AG04450 (cell line): ENCODE measurements at places on chromosomes 3 and 15. TPM values are rescaled to one million over a fixed set of nuclear protein-coding genes. Genes with fewer than 3 reads are reported as not detected.

ANKRD34C gene
- not detected in 2 replicates for polyA plus RNA-seq

EEFSEC gene
- 6.8 and 8.7 TPM in 2 replicates for polyA plus RNA-seq

CPB1 gene
- polyA plus RNA-seq, result not detected in 2 replicates

GP5 gene
- 0.06 and 0.10 TPM in 2 replicates for polyA plus RNA-seq

GCSAM gene
- not detected in 2 replicates for polyA plus RNA-seq

GRCh38 chr15:96720656-96721055, 390.2 kb downstream of the NR2F2 start:
- DNase-seq, result no peak

- no peak for DNase-seq
Observed at GRCh38 chr3:185815391-185816282, 9.2 kb downstream of the IGF2BP2 start.

DNA sequence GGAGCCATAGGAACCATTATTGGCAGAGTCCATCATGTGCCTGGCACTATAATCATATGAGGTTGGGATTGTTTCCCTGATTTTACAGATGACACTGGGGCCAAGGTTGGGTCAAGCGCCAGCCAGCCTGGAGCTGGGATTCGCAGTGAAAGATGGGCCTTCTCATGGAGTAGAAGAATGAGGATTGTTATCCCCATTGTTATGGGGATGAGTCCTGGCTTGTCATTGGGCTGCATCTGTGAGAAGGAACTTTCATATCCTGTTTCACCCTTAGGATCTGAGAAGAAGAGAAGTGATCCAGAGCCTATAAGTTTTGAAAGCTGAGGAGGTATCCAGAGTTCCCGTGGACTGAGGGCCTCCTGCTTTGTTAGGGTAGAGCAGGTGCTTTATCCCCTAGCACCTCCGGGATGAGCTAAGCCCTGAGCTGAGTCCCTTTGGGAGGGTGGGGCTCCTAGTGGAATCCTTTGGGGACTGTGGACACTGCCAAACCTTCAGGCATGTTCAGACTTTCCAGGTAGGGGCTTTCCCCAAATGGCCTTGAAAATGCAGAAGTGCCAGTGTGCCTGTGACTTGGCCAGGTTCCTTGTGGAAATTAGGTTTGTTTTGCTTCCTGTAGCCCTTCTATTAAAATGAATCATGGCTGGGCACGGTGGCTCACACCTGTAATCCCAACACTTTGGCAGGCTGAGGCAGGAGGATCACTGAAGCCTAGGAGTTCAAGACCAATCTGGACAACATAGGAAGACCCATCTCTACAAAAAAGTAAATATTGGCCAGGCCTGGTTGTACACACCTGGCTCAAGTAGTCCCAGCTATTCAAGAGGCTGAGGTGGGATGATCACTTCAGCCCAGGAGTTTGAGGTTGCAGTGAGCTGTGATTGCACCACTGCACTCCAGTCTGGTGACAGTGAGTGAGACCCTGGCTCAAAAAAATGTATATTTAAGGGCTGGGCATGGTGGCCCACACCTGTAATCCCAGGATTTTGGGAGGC, 30.2 kb upstream of the BSN start:
- no peak for DNase-seq

- DNase-seq, result no peak
Observed at GRCh38 chr3:44001072-44001471, 240.6 kb upstream of the TOPAZ1 start.

- peak; percentile 18 for DNase-seq
Observed at GRCh38 chr3:130014526-130014925, 40.0 kb downstream of the TRH start.

- DNase-seq, result peak; percentile 43
Observed at GRCh38 chr3:179451265-179452175, at the start of gene GNB4. GNB4 (minus strand) TSS chr3:179451470; CDS start chr3:179426200, 25,270 bp downstream.

GRCh38 chr3:171407759-171408158, 52.4 kb downstream of the TNIK start:
- no peak for DNase-seq

- no peak for DNase-seq
Observed at GRCh38 chr3:125192190-125193035, 20.1 kb downstream of the SLC12A8 start.

DNA sequence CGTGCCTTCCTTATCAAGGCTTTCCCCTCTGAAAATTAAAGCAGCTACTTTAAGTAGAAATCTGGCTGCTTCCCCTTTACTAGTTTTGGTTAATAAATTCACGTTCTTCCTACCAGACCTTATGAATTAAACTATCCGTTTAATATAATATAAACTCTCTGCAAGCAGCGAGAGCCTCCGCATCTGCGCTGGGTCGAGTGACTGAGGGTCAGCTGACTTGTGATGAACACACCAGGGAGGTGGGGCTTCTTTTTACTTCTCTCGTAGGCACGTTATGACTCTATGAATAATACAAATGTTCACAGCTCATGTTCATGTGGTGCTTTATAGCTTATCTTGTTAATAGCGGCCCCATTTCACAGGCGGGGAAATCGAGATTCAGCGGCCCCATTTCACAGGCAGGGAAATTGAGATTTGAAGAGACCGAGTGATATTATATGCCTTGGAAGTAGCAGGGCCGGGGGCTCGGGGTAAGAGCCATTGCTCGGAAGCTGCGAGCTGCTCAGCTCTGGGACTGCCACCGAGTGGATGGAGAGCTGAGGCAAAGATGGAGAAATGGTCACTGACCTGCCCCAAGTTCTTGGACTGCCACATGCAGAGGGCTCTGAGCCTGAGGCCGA, 8.3 kb downstream of the MUC4 start:
- peak; percentile 11 for DNase-seq

GRCh38 chr3:99645277-99646106, 7.1 kb downstream of the COL8A1 start:
- DNase-seq, result no peak

GRCh38 chr3:156676768-156677479, 2.5 kb downstream of the TIPARP start:
- no peak for DNase-seq

- peak; percentile 48 for DNase-seq
Observed at GRCh38 chr15:36831125-36831903, 251.9 kb downstream of the CDIN1 start.

GRCh38 chr3:102135316-102135715, 286.0 kb downstream of the NFKBIZ start:
- DNase-seq, result no peak

- no peak for DNase-seq
Observed at GRCh38 chr3:118781839-118782238, 252.8 kb downstream of the IGSF11 start.

- no peak for DNase-seq
Observed at GRCh38 chr3:40754994-40755393, 230.2 kb downstream of the ZNF621 start.
